ENCODE measurements at places on chromosomes 11 and 22.

- no peak for DNase-seq
These were observed 83.2 kb downstream of the TEAD1 start for GRCh38 chr11:12757416-12757815.

- DNase-seq = no peak
These were observed 381.3 kb upstream of the ANO5 start for GRCh38 chr11:21811572-21811971.

GRCh38 chr11:96241331-96241841 is 101.6 kb downstream of the MAML2 start:
- DNase-seq = no peak

- no peak for DNase-seq
These were observed 79.5 kb upstream of the PICALM start for GRCh38 chr11:86148345-86148747.

DNA sequence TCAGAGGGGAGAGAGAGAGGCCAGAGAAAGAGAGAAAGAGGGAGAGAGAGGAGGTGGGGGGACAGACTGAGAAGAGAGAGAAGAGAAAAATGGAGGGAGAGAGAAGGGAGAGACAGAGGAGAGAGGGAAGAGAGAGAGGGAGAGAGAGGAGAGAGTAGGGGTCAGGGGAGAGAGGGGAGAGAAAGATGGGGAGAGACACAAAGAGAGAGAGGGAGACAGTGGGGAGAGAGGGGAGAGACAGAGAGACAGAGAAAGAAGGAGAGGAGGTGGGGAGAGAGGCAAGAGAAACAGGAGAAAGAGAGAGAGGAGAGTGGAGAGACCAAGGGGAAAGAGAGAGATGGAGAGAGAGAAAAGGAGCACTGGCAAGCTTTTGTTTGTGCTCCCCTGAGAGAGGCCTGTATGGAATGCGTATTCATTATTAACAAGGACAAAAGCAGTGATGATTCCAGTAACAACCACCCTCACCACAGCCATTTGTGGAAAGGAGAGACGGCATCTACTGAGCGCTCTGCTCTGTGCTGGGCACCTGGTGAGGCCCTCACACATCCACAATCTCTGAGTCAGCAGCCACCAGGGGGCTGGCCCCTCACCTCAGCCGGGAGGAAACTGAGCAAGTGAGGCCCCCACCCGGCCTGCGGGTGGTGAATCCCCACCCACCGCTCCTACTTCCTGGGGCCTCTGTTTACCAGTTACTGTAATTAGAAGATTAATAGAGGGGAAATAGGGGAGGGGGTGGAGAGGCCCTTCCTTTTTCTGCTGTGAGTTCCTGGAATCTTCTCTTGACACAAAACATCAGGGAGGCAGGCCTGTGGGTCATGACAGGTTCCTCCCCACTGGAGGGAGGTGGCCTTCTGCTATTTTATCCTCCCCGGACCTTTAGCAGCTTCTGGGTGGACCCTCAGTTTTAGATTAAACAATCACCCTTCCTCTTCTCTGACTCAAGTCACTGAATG is 14.6 kb upstream of the MIAT start:
- peak; percentile 83 for DNase-seq

DNA sequence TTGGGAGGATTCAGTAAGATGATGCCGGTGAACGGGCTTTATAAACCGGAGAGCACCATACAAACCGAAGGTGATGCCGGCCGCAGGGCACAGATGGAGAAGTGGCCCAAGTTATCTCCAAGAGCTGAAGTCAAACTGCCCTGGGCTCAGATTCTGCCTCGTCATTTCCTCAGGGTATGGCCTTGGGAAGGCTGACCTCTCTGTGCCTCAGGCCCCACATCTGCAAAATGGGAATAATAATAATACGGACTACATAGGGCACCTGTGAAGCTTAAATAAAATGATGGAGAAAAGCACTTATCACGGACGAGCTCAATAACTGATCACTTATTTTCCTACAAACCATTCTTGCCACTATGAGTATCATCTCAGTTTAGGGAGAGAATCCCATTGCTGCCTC is 29.9 kb downstream of the DSCAML1 start:
- no peak for DNase-seq

DNA sequence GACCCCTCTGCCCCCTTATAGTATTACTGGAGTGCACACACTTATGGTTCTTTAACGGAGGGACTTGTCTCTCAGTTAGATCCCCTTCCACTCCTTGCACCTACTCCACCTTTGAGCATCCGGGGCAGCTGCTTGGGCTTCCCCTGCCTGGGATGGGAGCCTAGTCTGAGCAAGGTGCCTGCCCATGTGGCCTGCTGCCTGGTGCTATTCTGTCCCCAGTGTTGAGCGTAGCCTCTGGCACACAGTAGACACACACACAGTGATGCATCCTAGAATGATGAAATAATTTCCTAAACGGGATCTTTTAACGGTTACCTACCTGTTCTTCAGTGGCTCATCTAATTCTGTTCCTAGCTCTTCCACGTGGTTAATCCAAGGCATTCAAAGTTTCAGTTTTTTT is 22.4 kb downstream of the PPFIA1 start:
- no peak for DNase-seq

DNA sequence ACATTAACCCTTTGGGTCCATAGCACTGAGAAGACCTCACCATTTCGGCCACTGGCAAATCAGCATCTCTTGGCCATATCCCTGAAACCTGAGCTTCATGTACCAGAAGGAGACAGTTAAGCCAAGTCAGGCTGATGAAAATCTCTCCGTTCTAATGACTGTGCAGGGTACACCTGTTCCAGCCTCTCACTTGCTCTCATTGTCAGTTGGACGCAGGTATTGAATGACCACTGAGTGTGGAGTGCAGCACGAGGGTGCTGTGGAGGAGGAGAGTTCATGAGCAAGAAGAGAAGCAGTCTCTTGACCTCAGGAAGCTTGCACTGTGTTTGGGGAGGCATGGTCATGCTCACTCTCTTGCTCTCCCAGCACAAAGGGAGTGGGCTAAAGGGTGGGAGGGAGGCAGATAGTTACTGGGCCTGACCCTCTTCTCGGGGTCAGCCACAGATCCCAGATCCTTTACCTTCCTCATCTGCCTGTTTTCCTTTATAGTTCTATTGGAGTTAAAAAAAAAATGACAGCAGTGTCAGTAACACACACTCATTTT is 65.2 kb downstream of the ZBTB16 start:
- DNase-seq = no peak

- DNase-seq = no peak
These were observed 65.6 kb downstream of the IGLL1 start for GRCh38 chr22:23514322-23515038.

DNA sequence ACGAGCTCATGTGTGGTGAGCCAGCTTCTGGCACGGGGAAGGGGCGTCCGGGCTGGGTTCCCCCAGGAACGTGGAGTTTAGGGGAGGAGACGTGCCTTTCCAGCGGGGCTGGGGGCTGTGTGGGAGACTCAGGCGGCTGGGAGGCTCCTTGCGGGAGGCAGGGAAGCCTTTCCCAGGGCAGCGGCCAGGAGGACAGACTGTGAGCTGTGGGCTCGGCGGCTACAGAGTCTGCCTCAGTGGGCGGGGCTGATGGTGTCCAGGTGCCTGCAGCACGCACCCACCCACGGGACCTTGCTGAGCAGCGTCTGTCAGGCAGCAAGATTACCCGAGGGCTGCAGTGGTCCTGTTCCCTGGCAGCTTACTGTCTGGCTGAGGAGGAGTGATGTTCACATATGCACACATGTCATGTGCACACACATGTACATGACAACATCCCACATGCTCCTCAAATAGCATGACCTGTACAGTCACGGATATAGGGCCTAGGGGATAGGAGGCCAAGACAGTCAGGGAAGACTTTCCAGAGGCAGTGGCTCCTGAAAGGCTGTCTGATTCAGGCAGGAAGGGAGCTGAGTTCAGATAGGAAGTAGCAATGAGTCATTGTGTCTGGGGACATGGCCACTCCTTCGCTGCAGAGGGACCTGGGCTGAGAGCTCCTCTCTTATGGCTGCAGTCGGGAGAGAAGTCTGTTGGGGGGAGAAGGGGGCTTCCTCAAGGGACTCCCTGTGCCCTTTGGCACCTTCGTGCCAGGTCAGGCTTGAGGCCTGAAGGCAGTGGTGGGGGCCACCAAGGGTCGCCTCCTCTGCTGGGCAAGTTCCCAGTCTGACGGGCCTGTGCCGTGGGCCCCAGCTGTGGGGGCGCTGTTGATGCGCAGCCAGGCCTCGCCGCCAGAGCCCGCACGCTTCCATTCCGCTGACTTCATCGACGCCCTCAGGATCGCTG is 23.3 kb upstream of the PPP6R3 start:
- DNase-seq = no peak

GRCh38 chr11:1217151-1217550 is 5.7 kb upstream of the MUC5B start:
- DNase-seq = no peak

DNA sequence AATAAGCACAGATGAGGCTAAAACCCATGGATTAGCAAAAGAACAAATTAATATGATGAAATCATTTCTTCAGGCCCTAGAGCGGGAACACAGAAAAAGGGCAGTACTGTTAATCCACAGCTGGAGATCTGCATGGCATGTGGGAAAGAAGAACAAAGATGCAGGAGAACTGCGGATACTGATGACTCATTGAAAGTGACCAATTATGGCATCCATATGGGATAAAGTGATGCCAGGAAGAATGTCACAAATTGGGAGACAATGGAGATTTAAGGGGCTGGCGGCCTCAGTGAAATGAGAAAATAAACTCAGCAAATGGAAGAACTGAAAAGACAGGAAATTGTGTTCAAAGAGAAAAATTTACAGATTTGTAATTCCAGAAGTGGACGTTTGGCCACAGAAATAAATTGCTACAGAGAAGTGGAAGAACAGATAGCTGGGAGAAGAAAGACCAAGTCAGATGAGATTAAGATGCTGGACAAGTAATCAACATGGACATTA is 39.4 kb downstream of the SIK3 start:
- DNase-seq = no peak

- no peak for DNase-seq
These were observed 5.9 kb downstream of the IGSF9B start for GRCh38 chr11:133950874-133951326.

- DNase-seq = no peak
These were observed 21.1 kb upstream of the KLHL35 start for GRCh38 chr11:75453916-75454655.

- no peak for DNase-seq
These were observed 29.1 kb upstream of the RELT start for GRCh38 chr11:73347067-73347466.

DNA sequence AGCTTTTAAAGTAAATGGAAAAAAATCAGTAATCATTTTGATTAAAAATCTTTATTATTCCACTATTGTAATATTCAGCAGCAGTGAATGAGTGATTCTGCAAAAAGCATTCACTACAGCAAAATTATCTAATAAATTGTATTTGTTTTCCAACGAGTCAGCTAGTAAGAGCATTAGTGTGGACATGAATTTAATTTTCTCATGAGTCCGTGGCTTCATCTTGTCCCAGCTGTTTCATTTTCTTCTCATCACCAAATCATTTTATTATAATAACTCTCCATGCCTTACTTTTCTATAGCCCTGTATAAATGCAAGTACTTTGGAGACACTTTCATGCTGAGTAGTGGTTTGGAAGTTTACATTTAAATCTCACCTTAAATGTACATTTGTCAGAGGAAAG is 66.2 kb downstream of the FANCF start:
- no peak for DNase-seq

GRCh38 chr11:102560555-102561011 is 30.0 kb upstream of the MMP7 start:
- DNase-seq = peak; percentile 59

DNA sequence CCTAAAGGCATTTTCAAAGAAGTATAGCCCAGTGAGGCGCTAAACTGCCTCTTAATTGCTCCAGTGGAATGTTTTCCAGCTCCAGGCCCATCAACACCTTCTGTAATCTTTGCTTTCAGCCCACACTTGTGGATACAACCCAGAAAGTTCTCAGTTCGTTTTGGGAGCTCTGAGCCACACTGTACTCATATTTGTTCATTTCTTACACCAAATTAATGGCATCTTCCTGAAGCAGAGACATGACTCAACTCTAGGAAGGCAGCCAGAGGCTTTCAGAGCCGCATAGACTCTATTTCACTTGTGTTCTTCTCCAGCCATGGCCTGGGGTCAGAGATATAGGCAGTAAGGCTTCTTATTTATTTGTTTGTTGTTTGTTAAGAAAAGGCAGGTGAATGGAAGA is 175.5 kb upstream of the NCAM1 start:
- DNase-seq = no peak

DNA sequence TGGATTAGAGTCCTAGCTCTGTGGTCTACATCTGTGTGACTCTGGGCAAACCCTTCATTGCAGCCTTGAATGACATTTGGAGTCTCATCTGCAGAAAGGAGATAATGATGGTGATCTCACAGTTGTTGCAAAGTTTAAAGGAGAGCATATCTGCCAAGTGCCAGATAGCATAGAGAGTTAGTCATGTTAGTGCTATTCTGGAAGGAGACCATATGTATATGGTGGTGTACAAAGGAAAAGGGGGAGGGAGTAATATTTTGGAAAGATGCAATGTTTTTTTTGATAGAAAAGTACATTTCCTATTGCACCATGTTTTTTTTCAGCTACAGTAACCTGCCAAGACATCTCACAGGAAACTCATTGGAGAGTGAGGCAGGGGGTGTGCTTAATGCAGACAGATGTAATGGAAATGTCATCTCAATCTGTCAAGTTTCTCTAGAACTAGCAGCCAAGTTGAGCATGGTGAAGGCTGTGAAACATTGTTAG is 92.1 kb upstream of the NARS2 start:
- DNase-seq = no peak

DNA sequence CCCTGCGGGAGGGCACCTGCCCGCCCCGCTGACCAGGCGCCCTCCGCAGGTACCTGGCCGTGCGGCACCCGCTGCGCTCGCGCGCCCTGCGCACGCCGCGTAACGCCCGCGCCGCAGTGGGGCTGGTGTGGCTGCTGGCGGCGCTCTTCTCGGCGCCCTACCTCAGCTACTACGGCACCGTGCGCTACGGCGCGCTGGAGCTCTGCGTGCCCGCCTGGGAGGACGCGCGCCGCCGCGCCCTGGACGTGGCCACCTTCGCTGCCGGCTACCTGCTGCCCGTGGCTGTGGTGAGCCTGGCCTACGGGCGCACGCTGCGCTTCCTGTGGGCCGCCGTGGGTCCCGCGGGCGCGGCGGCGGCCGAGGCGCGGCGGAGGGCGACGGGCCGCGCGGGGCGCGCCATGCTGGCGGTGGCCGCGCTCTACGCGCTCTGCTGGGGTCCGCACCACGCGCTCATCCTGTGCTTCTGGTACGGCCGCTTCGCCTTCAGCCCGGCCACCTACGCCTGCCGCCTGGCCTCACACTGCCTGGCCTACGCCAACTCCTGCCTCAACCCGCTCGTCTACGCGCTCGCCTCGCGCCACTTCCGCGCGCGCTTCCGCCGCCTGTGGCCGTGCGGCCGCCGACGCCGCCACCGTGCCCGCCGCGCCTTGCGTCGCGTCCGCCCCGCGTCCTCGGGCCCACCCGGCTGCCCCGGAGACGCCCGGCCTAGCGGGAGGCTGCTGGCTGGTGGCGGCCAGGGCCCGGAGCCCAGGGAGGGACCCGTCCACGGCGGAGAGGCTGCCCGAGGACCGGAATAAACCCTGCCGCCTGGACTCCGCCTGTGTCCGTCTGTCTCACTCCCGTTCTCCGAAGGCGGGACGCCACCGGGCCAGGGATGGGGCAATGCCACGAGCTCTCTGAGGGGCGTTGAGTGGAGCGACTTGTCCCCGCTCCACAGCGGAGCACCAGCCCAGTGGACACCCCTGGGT is 1.8 kb downstream of the GALR3 start:
- peak; percentile 36 for DNase-seq

- no peak for DNase-seq
These were observed 33.7 kb upstream of the APOBEC3A start for GRCh38 chr22:38923463-38924346.

All from natural killer cell (primary cell).